ENCODE measurements at places on chromosomes 11 and 22.

- no peak for DNase-seq
These were observed 16.6 kb upstream of the MPPED1 start for GRCh38 chr22:43395086-43395695.

- no peak for DNase-seq
These were observed 3.1 kb downstream of the DMC1 start for GRCh38 chr22:38566726-38567504.

- DNase-seq, result no peak
These were observed 23.2 kb downstream of the CASP5 start for GRCh38 chr11:104999721-105000120.

- DNase-seq, result no peak
These were observed 28.3 kb upstream of the MALAT1 start for GRCh38 chr11:65470433-65471049.

DNA sequence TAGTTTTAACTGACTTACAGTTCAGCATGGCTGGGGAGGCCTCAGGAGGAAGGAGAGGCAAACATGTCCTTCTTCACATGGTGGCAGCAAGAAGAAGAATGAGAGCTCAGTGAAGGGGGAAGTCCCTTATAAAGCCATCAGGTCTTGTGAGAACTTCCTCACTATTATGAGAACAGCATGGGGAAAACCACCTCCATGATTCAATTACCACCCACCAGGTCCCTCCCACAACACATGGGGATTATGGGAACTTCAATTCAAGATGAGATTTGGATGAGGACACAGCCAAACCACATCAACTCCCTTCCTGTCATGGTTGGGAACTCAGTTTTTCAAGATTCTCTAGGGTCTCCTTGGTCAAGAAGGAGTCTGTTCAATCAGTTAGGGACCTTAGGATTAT lies 432.9 kb upstream of the CNTN5 start:
- DNase-seq, result no peak

GRCh38 chr11:79626135-79627075 lies 185.6 kb upstream of the TENM4 start:
- DNase-seq, result no peak

Data from nephron progenitor cell (in vitro differentiated cells).